ENCODE measurements at places on chromosomes 7 and 10.

- no peak for DNase-seq
Measured at GRCh38 chr7:23662124-23662983, 17.6 kb upstream of the FAM221A start.

- DNase-seq = no peak
Measured at GRCh38 chr7:20896996-20897395, 110.3 kb upstream of the SP8 start.

DNA sequence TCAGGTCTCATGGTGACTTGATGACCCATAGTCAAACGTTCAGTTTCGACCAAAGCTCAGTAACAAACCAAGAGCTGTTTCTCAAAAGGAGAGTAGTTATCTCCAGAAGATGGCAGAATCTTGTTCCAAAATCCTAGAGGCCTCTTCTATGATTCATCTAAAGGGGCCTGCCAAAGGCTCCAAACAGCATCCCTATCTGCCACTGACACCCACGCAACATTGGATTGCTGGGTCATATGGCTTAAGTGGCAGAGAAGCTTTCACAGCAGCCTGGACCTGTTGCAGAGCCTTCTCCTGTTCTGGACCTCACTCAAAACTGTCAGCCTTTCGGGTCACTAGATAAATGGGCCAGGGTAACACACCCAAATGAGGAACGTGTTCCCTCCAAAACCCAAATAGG lies 54.0 kb upstream of the LRRC18 start:
- no peak for DNase-seq

- DNase-seq = no peak
Measured at GRCh38 chr7:100599911-100600729, 2.0 kb upstream of the PCOLCE start.

GRCh38 chr10:1744524-1744923 lies 7.2 kb upstream of the ADARB2 start:
- DNase-seq = no peak

- no peak for DNase-seq
Measured at GRCh38 chr10:24574161-24574560, 149.5 kb downstream of the ARHGAP21 start.

GRCh38 chr7:116164552-116165306 lies 45.6 kb upstream of the TES start:
- peak; percentile 73 for DNase-seq

GRCh38 chr10:107033799-107034422 lies 130.6 kb downstream of the SORCS1 start:
- no peak for DNase-seq

- DNase-seq = no peak
Measured at GRCh38 chr7:31466036-31466435, 47.9 kb upstream of the ITPRID1 start.

DNA sequence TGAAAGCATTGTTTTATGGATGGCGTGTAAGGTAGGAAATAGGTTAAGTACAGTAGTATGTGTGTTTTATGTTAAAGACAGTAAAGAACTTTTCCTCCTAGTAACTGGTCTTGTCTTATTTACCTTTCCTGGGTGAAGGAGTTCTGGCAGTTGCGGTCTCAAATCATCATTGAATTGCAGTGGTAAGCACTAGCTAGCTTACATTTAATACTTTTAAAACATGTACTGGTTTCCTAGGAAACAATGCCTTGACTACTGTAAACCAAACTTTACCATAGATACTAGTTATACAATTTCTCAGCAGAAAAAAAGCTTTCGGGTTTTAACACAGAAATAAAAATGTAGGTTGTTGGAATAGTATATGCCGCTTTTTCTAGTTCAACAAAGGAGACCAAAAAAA lies 37.7 kb downstream of the PRKG1 start:
- no peak for DNase-seq

GRCh38 chr7:157577796-157578339 lies 241.1 kb downstream of the DNAJB6 start:
- no peak for DNase-seq

- DNase-seq = no peak
Measured at GRCh38 chr10:36880898-36881297, 244.5 kb upstream of the ANKRD30A start.

GRCh38 chr7:501526-501925 lies 18.1 kb downstream of the PDGFA start:
- no peak for DNase-seq

GRCh38 chr7:35748371-35748770 lies 52.5 kb upstream of the SEPTIN7 start:
- DNase-seq = no peak

DNA sequence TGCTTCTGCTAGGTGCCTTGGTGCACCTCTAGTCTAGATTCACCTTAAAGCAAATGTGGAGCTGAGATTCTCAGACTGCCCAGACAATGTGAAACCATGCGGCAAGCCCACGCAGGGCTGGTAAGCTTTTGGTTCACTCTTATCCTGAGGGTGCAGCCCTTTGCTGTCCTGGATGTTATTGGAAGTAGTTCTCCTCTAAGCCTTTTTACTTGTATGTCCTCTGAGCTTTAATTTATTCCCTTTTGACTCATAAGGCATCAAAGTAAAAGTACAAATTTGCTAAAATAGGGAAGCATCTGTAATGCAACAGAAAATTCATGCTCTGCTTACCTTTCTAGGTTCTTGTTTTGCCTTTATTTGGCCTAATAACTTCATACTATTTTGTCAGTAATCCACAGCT lies 186.8 kb downstream of the MACC1 start:
- DNase-seq = no peak

DNA sequence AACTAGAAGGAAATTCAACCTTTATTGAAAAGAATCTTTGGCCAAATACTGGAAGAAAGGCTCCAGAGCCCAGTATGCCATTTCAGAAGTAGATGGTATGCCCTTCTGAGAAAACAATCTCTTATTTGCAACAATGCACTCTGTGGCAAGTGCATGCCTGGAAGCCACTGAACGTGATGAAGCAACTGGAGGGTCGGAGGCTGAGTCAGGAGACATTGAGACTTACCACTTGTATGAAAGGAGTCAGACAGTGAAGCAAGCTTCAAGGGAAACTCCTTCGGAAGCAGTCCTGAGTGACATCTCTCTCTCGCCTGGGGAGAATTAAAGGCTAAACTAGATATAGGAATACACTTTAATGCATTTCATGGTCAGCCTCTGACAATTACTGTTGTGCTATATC lies 353.7 kb downstream of the NRG3 start:
- no peak for DNase-seq

GRCh38 chr7:117950601-117951260 lies 77.5 kb upstream of the CTTNBP2 start:
- DNase-seq = no peak

DNA sequence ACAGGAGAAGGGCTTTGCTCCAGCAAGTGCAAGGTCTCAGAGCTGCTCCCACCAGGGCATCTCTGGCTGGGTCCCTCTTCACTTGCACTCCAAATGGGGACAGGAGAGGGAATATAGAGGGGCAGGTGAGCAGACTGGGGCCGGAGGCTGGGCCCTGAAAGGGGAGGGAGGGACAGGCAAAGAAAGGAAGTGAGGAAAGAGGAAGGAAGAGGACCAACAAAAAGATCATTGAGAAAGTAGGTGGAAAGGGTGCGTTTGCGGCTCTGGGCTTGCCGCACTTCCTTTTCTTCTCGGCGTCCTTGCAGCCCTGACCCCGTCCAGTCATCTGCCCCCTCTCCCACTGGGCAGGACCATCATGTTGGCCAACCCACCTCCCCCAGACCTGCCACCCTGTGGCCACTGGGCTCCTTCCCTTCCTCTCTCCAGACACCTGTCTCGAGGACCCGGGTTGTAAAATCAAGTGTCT lies 14.0 kb downstream of the ITPRIP start:
- no peak for DNase-seq

DNA sequence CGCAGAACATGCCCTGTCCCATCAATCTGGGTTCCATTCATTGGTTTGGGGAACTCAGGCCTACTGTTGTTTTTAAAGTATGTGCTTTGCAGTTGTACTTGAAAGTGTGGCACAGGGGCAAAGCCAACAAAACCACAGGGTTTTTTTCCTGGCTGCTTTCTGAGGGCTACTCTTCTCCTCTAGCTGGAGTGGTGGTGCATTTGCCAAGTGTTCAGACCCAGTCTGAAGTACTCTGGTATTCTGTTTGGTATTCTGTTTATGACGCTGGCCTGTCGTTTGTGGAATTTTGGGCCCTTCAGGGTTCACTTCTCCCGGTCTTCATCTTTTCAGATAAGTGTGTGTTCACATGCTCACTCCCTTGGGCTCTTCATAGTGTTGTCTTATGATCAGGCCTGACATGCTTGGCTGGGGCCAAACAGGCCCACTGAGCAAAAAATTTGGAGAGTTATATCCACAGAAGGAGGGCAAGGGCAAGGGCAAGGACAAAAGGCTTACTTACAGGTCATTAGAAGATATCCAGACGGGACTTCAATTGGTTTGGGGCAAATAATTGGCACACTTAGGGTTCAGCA lies 26.3 kb downstream of the SLC26A4 start:
- no peak for DNase-seq

GRCh38 chr10:79383974-79384606 lies 36.8 kb downstream of the PPIF start:
- DNase-seq = no peak

DNA sequence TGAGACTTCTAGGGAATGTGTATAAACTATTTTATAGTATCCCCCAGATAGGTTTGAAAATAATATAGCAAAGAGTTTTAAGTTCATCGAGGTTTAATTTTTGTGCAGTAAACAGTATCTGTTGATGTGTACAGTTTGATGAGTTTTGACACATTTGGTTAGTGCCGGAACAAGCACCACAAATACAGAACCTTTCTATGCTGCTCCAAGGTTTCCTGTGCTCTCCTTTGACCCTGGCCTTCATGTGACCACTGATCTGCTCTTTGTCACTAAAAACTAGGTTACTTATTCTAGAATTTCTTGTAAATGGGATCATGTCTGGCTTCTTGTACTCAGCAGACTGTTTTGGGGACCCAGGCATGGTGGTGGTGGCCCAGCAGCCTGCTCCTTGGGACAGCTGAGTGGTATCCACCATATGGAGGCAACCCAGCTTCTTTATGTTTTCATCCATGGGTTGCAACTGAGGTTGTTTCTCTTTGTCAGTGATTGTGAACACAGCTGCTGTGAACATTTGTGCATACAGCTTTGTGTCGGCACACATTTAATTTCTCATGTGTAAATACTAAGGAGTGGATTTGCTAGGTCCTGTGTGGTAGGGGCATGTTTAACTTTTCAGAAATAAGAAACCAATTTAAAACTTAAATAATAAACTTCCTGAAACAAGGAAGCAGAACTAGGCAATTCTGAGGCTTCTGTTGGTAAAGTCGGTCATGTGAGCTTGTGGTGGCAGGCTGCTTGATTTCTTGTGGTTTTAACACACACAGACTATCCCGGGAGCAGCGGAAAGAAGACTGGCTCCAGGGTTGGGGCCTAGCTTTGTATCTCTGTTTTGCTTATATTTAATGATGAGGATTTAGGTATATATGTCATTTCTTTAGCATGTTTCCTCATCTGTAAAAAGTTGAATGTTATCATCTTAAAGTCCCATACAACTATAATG lies 219.4 kb downstream of the ABCA13 start:
- DNase-seq = peak; percentile 53

DNA sequence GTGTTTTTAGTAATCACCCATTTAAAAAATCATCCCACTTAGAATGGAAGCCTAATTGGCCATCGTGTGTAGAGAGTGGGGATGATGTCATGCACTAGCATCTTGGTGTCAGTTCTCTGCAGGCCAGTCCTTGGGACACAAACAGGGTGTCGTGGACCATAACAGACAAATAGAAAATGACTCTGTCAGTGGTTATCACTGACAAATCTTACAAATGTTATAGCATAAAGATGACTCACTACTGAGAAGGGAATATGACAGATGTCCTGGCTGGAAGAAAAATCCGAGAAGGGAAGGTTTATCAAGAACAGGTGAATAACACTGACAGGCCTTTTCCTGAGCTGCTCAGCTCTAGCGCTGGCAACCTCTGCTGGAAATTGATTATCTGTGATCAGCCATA lies 10.6 kb downstream of the CABCOCO1 start:
- DNase-seq = no peak

DNA sequence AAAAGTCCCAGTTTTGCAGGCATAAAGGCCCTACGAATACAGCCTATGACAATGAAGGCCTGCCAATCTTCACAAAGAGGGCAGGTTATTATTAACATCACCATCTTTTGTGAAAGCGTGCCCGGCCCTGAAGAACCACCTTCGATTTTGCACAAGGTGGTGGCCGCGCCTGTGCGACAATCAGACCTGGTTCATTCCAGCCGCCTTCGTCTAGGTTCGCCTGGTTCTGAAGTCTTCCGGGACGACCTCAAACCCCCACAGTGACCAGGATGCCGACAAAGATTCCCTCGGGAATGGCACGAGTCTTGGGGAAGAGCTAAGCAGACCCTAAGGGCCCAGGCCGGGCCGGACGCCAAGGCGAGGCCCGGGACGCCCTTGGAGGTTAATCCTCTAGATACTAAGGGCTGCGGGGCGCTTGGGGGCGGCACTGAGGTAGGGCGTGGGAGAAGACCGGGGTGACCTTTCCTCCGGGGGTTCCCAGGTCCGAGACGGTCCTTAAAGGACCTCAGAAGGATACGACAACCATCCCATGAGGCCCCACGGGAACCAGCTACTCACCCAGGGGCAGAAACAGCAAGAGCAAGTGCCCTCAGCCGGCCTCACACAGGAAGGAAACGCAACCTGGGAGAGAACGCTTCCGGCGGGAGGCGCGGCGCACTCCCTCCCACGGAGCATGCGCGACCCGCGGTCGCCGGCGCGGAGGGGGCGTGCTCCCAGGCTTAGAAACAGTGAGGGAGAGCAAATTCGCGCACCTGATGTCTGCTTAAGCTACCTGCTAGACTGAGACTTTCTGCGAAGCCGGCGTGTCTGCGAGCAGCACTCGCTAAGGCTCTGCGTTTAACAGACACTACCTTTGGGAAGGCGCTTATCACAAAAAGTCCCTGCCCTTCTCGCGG lies at the start of gene ATAD1:
Gene ATAD1 (minus strand): TSS at position 618 of the 896 bp plus-strand sequence. CDS start 3,627 bp downstream, outside the sequence.
- no peak for DNase-seq

- no peak for DNase-seq
Measured at GRCh38 chr7:128934361-128935341, 3.1 kb upstream of the IRF5 start.

DNA sequence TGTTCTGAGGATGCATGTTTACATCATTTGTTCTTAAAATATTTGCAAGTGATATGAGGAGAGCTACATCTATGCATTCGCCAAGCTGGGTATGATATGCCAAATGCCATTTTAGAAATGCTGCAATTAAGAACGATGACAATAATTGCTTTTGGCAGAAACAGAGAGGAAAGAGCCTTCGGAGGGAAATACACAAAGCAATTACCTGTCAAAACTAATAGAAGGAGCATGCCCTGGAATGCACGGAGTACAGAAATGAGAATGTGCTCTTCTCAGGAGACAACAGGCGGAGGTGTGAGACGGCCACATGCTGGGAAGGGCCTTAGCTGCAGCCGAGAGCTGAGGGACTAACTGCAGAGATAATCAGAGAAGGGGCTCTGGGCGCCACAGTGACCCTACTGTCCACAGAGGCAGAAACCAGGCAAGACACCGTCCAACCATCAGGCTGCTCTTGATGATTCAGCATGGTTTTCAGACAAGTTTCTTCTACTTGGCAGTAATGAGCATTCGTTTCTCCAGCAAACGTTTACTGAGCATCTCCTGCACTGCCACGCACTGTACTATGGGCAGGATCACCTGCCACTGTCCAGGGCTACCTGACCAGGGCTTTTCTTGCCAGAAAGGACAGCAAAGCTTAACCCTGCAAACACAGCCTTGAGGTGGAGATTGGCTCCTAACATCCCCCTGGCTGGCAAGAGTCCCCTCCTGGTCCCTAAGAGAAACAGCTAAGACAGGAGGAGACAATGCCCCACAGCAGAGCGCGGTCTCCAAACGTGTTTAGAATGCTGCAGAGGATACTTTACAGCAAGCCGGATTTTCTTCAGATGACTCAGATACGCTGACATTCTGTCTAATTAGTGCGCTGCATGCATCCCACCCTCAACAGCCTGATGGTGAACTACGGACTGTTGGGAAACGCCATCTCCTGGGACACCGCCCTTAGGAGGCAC lies 18.1 kb downstream of the VIPR2 start:
- no peak for DNase-seq

Data from SK-N-MC (cell line).